ENCODE measurements at places on chromosomes 3 and 15.

DNA sequence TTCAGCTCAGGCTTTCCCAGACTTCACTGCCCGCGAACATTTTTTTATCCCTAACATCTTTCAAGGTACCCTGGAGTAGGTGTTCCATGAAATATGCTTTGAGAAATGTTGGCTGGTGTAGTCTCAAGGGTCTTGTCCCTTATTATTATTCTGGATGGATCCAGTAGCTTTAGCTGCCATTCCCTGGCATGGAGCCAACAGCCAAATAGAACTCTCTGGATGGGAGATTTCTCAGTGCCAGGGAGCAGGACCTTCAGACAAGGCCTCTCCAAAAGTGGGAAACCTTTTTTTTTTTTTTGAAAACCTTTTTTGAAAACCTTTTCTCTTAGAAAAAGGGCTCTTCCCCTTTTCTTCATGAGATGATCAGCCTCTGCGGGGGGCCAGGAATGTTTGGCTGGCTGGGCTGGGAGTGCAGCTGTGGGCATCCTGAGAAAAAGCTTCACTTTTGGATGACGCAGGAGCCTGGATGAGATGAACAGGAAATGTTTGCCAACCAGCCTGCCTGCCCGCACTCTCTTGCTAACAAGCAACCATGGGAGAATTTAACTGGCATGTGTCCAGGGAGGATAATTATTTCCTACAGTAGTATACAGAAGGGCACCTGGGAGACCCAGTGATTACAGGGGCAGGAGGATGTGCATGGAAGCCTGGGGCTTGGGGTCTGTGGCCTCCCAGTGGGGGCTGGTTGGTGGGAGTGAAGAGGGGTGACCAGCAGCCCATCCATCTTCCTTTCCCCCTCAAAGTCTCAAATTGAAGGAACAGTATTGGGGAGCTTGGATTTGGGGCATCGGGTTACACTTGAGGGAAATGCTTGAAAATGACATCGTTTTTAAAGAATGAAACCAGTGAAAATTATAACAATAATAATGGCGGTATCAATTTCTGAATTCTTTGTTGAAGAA is 109.1 kb upstream of the LRIG1 start:
- peaks cover 3% of the 10 kb centered on the region for H3K27me3 ChIP-seq
- H3K4me1 ChIP-seq = no peaks in the 10 kb centered on the region
- H3K27ac ChIP-seq = no peak overlapping the region

- H3K27ac ChIP-seq = no peak overlapping the region
- H3K36me3 ChIP-seq = no peaks in the 10 kb centered on the region
- no peak for ATAC-seq
These were observed 103.1 kb upstream of the TLE3 start for GRCh38 chr15:70200511-70201424.

DNA sequence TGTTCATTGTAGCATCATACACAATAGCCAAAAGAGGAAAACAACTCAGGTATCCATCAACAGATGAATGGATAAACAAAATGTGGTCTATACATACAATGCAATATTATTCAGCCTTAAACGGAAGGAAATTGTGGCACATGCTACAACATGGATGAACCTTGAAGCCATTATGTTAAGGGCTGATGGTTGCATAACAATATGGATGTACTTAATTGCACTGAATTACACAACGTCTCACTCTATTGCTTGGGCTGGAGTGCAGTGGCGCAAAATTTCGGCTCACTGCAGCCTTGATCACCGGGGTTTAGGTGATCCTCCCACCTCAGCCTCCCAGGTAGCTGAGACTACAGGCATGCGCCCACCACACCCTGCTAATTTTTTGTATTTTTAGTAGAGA is 7.0 kb upstream of the TMEM62 start:
- no peak overlapping the region for H3K4me3 ChIP-seq
- H3K4me1 ChIP-seq = peaks cover 9% of the 10 kb centered on the region
- no peaks in the 10 kb centered on the region for H3K36me3 ChIP-seq

- H3K27me3 ChIP-seq = peaks cover 14% of the 10 kb centered on the region
- no peaks in the 10 kb centered on the region for H3K36me3 ChIP-seq
- H3K4me1 ChIP-seq = no peaks in the 10 kb centered on the region
- no peak overlapping the region for H3K4me3 ChIP-seq
- no peak for ATAC-seq
These were observed 184.1 kb upstream of the CCDC54 start for GRCh38 chr3:107193116-107193515.

GRCh38 chr3:18245721-18246120 is 179.4 kb downstream of the SATB1 start:
- H3K27me3 ChIP-seq = peaks cover 17% of the 10 kb centered on the region
- H3K4me1 ChIP-seq = peaks cover 4% of the 10 kb centered on the region
- H3K4me3 ChIP-seq = no peak overlapping the region
- H3K27ac ChIP-seq = no peak overlapping the region
- peak; percentile 82 for ATAC-seq

- no peak for ATAC-seq
- no peaks in the 10 kb centered on the region for H3K27me3 ChIP-seq
- no peak overlapping the region for H3K27ac ChIP-seq
- no peaks in the 10 kb centered on the region for H3K36me3 ChIP-seq
These were observed 328.0 kb downstream of the UACA start for GRCh38 chr15:70435369-70435768.
